ENCODE measurements at places on chromosomes 7 and 10. TPM values are rescaled to one million over a fixed set of nuclear protein-coding genes. Genes with fewer than 3 reads are reported as not detected.

GRCh38 chr10:73935895-73936294 lies 25.0 kb downstream of the PLAU start:
- H3K4me1 ChIP-seq = peaks cover 40% of the 10 kb centered on the region
- H3K27me3 ChIP-seq = no peaks in the 10 kb centered on the region
- DNase-seq = no peak
- H3K4me3 ChIP-seq = no peak overlapping the region
- H3K27ac ChIP-seq = no peak overlapping the region

GRCh38 chr7:111138586-111138985 lies 47.7 kb downstream of the LRRN3 start:
- H3K27me3 ChIP-seq = no peaks in the 10 kb centered on the region
- peaks cover 20% of the 10 kb centered on the region for H3K4me1 ChIP-seq
- no peaks in the 10 kb centered on the region for H3K36me3 ChIP-seq
- DNase-seq = no peak
- no peak overlapping the region for H3K4me3 ChIP-seq
- H3K27ac ChIP-seq = peak overlapping the region; percentile 81

DNA sequence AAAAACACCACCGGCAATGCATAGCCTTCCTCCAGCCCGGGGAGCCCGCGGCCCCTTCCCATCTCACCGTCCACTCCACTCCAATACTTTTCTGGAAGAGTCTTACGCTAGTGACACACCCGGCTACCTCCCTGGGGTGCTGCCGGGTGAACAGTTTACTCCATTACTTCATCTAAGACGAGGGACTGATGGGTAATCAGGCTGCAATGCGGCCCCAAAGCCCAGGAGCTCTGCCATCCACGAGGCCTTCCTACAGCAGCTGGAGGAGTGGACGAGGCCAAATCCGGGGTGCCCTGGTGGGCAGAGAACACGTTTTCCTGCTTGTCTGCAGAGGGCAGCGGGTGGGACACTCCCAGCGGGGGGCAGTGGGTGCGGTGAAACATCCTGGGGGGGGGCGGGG lies 356.2 kb upstream of the SHH start:
- no peaks in the 10 kb centered on the region for H3K4me1 ChIP-seq
- H3K27ac ChIP-seq = no peak overlapping the region
- peaks cover 3% of the 10 kb centered on the region for H3K27me3 ChIP-seq
- H3K36me3 ChIP-seq = no peaks in the 10 kb centered on the region
- no peak for DNase-seq
- no peak overlapping the region for H3K4me3 ChIP-seq

GRCh38 chr7:121343302-121343701 lies 14.5 kb downstream of the WNT16 start:
- no peak for DNase-seq
- no peaks in the 10 kb centered on the region for H3K4me1 ChIP-seq
- peaks cover 38% of the 10 kb centered on the region for H3K36me3 ChIP-seq
- H3K4me3 ChIP-seq = no peak overlapping the region

The HECW1 gene
- total RNA-seq = not detected

The COL28A1 gene
- total RNA-seq = not detected

The LIPN gene
- not detected for total RNA-seq

Measured in activated CD4-positive, alpha-beta memory T cell treated with anti-CD3 and anti-CD28 coated beads, Interleukin-2, amount 10 ng/mL, durations not matched to agents 7 days and 5 days (primary cell).